ENCODE measurements at places on chromosomes 11 and 22.

DNA sequence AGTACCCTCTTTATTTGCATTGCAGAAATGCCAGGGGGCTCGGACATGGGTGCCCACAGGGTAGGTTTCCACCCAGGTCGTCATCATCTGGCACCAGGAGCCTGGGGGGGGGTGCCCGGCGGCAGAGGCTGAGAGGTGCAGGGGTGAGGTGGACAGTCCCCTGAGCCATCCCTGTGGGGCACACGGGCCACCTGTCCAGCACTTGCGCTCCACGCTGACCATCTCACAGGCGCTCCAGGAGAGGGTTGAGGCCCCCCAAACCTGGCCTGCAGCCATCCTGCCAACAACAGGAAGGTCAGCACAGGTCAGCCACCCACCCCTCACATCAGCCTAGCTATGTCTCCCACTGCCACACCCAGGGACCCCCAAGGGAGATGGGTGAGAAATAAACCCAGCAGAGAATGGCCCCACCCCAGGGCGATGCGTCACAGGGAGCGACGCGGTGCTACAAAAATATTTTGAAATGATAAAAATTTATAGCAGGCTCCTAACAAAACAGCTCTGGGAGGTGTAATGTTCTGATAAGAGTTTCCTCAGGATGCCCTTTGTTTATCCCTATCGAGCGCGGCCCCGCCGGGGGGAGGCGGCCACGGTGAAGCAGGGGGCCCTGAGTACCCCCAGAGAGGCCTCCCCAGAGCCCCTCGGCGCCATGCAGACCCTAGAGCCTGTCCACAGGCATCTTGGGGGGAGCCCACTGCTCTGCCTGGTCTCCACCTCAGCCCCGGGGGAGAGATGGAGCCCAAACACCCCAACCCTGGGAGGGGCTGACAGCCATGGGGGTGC is 21.0 kb upstream of the GNB1L start:
- DNase-seq, result no peak

DNA sequence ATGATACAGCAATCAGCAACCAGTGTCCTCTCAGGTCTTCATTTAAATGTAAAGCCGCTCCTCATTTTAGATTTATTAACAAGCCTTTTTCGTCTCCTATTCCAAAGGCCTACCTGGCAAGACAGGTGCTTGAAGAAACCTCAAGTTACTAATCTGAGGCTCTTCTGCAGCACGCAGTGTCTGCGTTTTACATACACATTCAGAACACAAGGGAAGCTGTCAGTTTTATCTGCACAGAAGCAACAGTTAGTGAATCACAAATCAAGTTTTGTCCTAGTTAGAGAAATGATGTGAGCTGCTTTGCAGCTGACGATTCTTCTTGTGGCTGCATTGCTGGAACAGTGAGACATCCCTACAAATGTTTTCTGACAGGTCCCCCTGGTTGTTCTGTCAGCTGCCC is 308.8 kb upstream of the NARS2 start:
- no peak for DNase-seq

DNA sequence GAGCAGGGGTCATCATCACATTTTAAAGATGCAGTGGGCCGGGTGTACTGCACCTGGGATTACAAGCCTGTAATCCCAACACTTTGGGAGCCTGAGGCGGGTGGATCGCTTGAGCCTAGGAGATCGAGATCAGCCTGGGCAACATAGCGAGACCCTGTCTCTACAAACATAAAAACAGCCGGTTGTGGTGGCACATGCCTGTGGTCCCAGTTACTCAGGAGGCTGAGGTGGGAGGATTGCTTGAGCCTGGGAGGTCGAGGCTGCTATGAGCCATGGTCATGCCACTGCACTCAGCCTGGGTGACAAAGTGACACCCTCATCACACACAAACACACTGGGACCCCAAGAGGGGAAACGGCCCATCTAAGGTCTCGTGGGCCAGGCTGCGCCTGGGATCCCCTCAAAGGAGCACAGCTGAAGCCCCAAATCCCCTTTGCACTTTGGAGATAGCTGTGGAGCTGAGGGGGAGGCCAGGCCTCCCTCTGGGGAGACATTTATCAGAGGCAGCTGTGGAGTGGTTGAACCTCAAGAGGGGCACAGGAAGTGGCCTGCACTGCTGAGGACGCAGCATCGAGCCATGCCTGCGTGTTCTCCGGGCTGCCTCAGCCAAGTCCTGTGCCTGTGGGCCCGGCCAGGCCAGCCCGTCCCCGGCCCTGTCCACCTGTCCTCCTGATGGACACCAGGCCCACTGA is 27.5 kb downstream of the OSBPL5 start:
- DNase-seq, result no peak

DNA sequence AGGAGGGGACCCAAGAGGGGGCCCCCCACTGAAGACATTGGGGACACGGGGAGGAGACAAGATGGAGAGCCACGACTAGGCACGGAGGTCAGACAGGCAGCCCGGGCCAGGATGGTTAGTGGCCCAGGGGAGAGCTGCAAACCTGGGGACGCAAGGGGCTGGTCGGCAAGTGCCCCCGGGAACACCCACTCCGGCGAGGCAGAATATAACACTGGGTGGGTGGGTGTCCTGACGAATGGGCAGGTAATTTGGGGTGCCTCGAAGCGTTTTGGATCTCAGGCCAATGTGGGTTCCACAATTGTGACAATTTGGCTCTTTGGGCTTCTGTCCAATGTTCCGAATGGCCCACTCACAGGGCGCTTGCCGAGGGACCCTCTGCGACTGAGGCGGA is 9.9 kb downstream of the IGF2 start:
- DNase-seq, result no peak
